ENCODE measurements at places on chromosomes 6 and 20.

- DNase-seq: no peak
Measured at GRCh38 chr6:14694308-14694707, 551.6 kb upstream of the JARID2 start.

GRCh38 chr20:21640556-21640955, 64.9 kb upstream of the PAX1 start:
- DNase-seq: no peak

GRCh38 chr20:44603327-44603726, 20.9 kb downstream of the PKIG start:
- DNase-seq: no peak

DNA sequence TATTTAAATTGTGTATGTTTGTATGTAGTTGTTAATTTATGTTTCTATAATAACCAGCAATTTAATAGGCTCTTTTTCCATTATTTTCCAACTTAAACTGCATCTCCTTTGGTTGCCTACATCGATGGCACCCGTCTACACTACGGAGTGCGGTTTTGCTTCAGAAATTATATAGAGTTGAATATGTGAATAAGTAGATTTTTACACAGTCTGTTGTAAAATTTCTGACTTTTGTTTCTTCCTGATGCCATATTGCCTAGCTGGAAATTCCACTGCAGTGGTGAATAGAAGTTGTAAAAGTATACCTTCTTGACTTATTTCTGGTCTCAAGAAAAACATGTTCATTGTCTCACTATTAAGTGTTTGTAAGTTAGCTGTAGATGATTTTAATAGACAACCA, 404.1 kb upstream of the EPHA7 start:
- DNase-seq: no peak

DNA sequence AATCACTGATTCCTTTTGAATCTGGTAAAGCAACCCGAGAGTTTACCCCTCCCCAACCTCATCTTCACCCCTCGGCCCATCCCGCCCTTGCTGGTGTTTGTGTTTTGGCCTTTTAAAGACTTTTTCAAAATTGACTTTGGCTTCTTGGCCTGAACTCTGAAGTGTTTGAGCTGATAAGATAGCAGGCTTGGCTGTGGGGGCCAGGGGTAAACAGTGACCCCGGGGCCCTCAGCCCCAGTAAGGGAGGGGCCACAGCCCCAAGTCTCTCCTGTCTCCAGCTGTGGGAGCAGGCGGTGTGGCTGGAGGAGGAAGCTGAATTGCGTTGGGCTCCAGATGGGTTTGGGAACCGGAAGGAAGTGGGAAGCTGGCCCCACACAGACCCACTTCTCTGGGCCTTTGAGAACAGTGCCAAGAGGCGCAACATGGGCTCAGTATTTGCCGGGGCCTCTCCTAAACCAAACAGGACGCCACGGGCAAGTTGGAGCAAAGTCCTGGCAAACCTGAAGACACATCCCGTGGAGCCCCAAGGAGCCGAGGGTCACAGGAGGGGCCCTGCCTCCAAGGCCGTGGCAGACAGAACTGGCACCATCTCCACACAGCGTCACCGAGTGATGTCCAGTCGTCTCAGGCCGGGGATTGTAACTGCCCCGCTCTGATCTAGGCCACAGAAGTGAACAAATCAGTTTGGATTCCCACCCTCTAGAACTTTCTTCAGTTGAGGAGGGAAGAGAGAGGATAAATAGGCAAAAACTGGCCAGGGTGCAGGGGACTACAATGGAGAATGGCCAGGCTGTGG, 54.3 kb upstream of the PTPN1 start:
- no peak for DNase-seq

DNA sequence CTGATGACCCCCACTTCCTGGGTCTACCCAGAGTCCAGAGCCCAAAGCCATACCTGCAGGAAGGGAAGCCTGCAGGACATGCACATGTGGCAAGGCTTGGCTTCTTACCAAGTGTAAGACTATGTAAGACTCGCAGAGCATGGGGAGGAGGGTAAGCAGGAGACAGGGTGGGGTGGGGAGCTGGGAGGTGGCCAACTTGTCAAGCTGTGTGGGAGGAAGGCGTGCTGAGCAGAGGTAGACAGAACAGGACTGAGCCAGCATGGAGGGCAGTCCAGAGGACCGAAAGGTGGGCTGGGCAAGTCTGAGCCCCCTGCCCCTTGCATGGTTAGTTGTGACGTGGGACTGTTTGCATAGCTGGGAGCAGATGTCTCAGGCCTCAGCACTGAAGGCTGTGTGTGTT, 53.4 kb upstream of the RNF24 start:
- DNase-seq: no peak

DNA sequence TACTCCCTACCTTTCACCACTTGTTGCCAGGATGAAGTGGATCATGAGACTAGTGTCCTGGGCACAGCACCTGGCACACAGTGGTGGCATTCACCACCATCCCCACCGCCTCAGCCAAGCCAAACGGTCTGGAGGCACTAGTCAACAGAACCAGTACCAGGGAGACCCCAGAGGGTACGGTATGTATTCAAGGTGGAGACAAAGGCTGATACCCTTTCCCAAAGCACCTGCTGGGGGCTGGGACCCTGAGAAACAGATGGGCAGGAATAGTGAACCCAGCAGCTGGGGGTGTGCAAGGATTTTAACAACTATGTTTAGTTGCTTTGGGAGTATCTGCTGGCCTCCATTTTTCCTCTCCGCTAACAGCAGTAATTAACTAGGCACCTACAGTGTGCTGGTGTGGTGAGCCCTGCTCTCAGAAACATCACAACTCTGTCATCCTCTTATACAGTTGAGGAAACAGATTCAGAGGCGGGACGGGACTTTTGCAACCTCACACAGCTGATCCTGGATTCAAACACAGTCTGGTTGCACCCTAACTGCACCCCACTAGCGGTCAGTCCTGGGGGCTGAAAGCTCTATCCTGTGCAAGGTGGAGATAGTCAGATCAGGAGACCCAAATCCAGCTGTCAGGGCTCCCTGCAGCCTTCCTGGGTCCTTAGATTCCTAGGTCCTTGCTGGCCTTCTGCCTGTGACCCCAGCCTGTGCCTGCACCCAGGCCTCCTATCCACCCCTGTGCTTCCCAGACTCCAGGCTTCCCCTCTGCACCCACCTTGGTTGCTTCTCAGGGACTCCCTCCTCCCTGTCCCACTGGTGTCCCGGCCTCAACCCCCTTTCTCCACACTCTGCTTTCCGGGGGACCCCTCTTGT, 1.2 kb downstream of the SNTA1 start:
- DNase-seq: no peak

DNA sequence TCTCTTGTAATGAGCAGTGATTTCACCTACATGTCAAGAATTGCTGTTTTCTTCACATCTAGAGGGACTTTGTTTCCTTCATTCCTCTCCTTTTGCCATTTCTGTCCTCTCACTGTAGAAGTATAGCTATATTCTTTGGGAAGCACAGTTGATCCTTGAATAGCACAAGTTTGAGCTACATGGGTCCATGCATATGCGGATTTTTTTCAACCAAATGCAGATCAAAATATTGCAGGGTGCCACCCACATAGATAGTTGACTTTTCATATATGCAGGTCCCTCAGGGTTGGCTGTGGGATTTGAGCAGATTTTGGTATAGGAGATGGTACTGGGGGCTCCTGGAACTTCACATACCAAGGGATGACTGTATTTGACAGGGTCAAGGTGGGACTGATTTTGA, 41.1 kb downstream of the BLTP3A start:
- DNase-seq: no peak

DNA sequence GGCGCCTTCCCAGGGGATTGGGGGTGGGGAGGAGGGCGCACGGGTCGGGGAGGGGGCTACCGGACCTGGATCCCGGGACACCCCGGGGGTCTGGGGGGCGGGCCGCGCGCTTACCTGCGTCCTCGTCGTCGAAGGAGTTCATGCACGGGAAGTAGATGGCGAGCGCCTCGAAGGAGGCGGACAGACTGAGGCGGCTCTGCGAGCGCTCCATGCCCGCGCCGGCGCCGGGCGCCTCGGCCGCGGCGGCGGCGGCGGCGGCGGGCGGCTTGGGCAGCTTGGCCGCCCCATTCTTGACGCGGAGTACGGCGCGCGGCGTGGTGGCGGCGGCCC, 320 bp downstream of the RIMS4 start:
- DNase-seq: no peak

GRCh38 chr20:38135271-38135650, 29.8 kb downstream of the TGM2 start:
- no peak for DNase-seq

DNA sequence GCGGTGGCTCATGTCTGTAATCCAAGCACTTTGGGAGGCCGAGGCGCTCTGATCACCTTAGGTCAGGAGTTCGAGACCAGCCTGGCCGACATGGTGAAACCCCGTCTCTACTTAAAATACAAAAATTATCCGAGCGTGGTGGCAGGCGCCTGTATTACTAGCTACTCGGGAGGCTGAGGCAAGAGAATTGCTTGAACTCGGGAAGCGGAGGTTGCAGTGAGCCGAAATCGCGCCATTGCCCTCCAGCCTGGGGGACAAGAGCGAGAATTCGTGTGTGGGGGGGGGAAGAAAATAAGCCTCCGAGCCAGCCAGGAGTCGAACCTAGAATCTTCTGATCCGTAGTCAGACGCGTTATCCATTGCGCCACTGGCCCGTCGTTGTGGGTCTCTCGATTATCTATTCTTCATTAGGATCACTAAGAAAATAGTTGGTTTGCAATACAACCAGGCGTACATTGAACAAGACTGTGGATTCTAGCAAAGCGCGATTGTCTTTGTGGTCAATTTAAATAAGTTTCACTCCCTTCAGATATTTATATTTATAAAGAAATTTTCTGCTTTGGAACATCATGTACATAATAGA, 33.9 kb upstream of the PRSS16 start:
- no peak for DNase-seq

- DNase-seq: no peak
Measured at GRCh38 chr20:59177266-59178250, 13.9 kb downstream of the ZNF831 start.

GRCh38 chr20:13659288-13659687, 20.6 kb upstream of the TASP1 start:
- no peak for DNase-seq

DNA sequence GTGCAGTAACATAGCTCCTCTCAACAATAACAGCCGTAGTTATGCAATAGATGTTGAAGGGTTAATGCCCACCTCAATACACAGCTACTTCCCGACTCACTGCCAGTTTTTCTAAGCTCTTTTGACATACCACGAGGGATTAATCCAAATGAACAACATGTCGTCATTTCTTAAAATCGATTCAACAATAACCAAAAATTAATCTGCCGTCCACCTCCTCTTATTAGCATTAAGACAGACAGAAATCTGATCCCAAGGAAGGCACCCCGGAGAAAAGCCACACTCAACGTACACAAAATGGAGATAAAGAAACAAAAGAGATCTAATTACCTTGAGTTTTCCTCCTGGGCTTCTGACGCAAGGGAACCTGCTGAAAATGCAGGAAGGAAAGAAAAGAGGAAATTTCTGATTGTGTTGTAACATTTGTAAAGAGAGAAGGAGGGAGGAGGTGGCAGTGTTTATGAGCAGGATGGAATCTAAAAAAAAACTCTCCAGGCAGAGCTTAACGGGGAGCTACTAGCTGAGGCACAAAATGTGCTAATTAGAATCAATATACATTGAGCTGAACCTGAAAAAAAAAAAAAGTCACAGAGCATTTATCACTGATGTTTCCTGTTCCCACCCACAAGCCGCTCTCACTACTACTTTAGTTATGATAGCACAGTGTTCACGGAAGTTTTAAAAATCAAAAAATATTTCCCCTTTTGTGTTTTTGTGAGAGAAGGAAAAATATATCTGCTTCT, 109.3 kb downstream of the IPCEF1 start:
- no peak for DNase-seq

GRCh38 chr6:132495604-132496079, 17.3 kb downstream of the STX7 start:
- no peak for DNase-seq

- no peak for DNase-seq
Measured at GRCh38 chr20:51654495-51654894, 112.0 kb upstream of the NFATC2 start.

- DNase-seq: no peak
Measured at GRCh38 chr6:156279261-156279969, 497.8 kb upstream of the ARID1B start.

GRCh38 chr6:29227235-29227634, 56.5 kb downstream of the OR2J2 start:
- no peak for DNase-seq

DNA sequence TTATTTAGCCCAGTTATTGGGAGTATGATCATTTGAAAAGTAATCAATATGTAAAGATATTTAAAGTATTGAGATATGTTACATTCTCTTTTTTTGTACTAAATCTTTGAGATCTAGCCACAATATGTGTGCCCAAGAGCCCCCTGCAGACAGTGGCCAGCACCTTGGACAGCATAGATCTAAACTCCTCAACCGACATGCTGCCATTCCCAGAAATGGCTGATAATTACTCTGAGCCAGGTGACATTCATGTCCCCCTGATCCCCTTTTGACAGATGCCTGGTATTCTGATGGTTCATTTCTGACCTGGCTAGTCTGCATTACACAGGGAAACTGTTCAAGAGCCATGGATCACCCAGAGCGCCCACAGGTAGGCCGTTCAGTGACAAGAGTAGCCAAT, 177.1 kb downstream of the ZDHHC14 start:
- DNase-seq: no peak

Measured in RCC 7860 (cell line).